Suprapubic skin (tissue), 4 donors: ENCODE measurements at places on chromosomes 16 and 17. TPM values are rescaled to one million over a fixed set of nuclear protein-coding genes. Genes with fewer than 3 reads are reported as not detected.
A peak's percentile ranks its signal among the peaks of the same experiment; 100 is the strongest.

GRCh38 chr17:45791041-45791582 is 7.0 kb downstream of the CRHR1 start:
- DNase-seq, result no peak
- H3K4me3 ChIP-seq, result no peak overlapping the region
- no peak overlapping the region for H3K27ac ChIP-seq
- H3K4me1 ChIP-seq, result peaks cover 18% of the 10 kb centered on the region
- no peaks in the 10 kb centered on the region for H3K36me3 ChIP-seq
- H3K27me3 ChIP-seq, result peaks cover 77% of the 10 kb centered on the region

The ZFHX3 gene
- 16.1 TPM for total RNA-seq

The PNMT gene
- total RNA-seq, result 0.89 TPM

The C17orf50 gene
- not detected for total RNA-seq

The ACSM2A gene
- total RNA-seq, result not detected

The MAP3K14 gene
- 14.4 TPM for total RNA-seq

GRCh38 chr16:78775161-78775561 is 675.7 kb downstream of the WWOX start:
- H3K27ac ChIP-seq, result no peak overlapping the region
- no peaks in the 10 kb centered on the region for H3K36me3 ChIP-seq
- no peak for DNase-seq
- H3K4me1 ChIP-seq, result peaks cover 7% of the 10 kb centered on the region

GRCh38 chr17:36591434-36592315 is at the start of gene DHRS11:
TSS of gene DHRS11 (plus strand) at chr17:36591879. CDS start at chr17:36592010, 131 bp downstream.
- H3K27ac ChIP-seq, result peak within 1 kb of the TSS; percentile 61
- peak; percentile 90 for DNase-seq
- peaks cover 39% of the 10 kb centered on the region for H3K4me1 ChIP-seq
- H3K4me3 ChIP-seq, result peak within 1 kb of the TSS; percentile 83

DNA sequence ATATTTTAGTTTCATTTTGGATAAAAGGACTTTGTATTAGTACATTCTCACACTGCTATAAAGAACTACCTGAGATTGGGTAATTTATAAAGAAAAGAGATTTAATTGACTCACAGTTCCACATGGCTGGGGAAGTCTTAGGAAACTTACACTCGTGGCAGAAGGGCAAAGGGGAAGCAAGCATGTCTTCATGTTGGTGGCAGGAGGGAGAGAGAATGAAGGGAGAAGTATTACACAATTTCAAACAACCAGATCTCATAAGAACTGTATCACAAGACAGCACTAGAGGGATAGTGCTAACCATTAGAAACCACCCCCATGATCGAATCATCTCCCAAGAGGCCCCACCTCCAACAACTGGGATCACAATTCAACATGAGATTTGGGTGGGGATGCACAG is 142.9 kb downstream of the USP31 start:
- no peak overlapping the region for H3K27ac ChIP-seq
- H3K4me1 ChIP-seq, result no peaks in the 10 kb centered on the region
- H3K36me3 ChIP-seq, result no peaks in the 10 kb centered on the region
- no peak overlapping the region for H3K4me3 ChIP-seq

The NEUROD2 gene
- total RNA-seq, result not detected

The TBX6 gene
- 2.7 TPM for total RNA-seq

- DNase-seq, result no peak
- H3K27ac ChIP-seq, result no peak overlapping the region
- no peaks in the 10 kb centered on the region for H3K4me1 ChIP-seq
- H3K4me3 ChIP-seq, result no peak overlapping the region
- H3K36me3 ChIP-seq, result peaks cover 6% of the 10 kb centered on the region
Measured at GRCh38 chr16:57509231-57509923, 23.1 kb upstream of the DOK4 start.

GRCh38 chr16:2214719-2214968 is at the start of gene PGP:
TSS of gene PGP (minus strand) at chr16:2214840. CDS start at chr16:2214777, 63 bp downstream.
- peak within 1 kb of the TSS; percentile 84 for H3K27ac ChIP-seq
- H3K27me3 ChIP-seq, result no peaks in the 10 kb centered on the region
- DNase-seq, result no peak
- H3K4me3 ChIP-seq, result peak within 1 kb of the TSS; percentile 90
- H3K4me1 ChIP-seq, result peaks cover 36% of the 10 kb centered on the region
- H3K36me3 ChIP-seq, result peaks cover 6% of the 10 kb centered on the region

DNA sequence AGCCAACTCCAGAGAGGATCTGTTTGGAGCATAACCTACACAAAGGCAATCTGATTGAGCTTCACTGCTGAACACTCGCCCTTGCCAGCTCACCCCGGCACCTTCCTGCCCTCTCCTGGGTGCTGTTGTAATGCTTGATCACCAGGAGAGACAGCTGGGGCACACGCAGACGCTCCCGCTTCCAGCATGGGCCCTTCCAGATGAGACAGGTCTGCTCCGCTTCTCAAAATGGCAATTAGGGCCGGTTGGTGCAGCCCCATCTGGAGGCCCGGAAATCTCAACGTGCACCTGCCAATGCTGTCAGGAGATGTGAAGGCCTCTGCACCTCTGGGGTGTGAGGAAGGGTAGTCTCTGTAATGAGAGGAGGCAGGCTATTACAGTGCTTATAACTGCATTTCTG is 206.1 kb downstream of the ABCC12 start:
- H3K27ac ChIP-seq, result no peak overlapping the region
- H3K4me1 ChIP-seq, result no peaks in the 10 kb centered on the region
- H3K27me3 ChIP-seq, result no peaks in the 10 kb centered on the region
- no peaks in the 10 kb centered on the region for H3K36me3 ChIP-seq

The PLA2G10 gene
- total RNA-seq, result not detected

DNA sequence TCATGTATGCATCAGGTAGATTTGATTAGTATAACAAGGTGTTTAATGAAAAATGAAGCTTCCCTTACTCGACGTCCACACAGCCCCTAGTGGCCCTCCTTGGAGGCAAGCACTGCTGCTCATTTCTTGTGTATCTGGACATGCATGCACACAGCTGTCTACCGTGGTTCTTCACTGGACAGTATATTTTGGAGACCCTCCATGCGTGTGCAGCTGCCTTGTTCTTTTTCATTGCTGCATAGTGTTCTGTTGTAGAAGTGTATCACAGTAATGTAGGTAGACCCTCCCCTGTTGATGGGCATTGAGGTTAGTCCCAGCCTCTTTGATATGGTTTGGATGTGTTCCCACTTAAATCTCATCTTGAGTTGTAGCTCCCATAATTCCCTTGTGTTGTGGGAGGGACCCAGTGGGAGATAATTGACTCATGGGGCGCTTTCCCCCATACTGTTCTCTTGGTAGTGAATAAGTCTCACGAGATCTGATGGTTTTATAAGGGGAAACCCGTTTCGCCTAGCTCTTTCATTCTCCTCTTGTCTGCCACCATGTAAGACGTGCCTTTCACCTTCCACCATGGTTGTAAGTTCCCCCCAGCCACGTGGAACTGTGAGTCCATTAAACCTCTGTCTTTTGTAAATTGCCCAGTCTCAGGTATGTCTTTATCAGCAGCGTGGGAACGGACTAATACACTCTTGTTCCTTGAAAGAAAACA is 6.3 kb downstream of the CMIP start:
- no peaks in the 10 kb centered on the region for H3K27me3 ChIP-seq
- H3K27ac ChIP-seq, result no peak overlapping the region
- H3K4me3 ChIP-seq, result no peak overlapping the region
